ENCODE measurements at places on chromosomes 1 and 21.

DNA sequence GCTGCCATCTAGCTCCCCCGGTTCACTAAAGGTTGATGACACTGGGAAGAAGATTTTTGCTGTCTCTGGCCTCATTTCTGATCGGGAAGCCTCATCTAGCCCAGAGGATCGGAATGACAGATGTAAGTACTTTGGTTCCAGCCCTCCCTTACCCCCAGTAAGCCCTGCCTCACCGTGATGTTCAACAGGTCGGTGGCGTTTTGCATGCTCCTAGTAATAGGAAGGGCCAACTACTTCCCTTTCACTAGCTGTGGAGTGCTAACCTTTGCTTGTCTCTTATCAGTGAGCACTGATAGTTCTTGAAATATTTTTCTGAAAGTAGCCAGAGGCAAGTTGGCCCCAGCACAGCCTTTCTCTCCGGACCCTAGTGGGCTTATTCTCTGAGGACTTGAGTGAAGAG is 7.5 kb downstream of the RNF220 start:
- no peak for DNase-seq

DNA sequence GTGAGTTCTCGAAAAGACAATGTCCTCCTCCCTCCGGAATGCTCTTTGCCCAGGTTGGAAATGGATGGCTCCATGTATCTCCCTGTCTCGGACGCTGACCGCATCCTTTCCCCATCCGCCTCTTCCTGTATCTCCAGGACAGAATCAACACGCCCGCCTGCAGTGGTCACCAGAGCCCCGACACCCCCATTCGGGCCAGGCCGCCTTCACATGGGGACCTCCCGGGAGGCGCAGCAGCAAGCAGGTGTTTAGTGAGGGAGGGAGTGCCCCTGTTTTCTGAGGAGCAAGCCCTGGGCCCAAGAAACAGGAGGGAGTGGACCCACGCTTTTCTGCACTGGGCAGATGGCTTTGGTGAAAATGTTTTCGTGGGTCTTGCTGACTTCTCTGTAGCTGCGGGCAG is 83.5 kb upstream of the TTC34 start:
- no peak for DNase-seq

- DNase-seq, result no peak
Observed at GRCh38 chr1:245330951-245331350, 176.2 kb downstream of the KIF26B start.

- no peak for DNase-seq
Observed at GRCh38 chr1:107991371-107992066, 26.5 kb upstream of the VAV3 start.

DNA sequence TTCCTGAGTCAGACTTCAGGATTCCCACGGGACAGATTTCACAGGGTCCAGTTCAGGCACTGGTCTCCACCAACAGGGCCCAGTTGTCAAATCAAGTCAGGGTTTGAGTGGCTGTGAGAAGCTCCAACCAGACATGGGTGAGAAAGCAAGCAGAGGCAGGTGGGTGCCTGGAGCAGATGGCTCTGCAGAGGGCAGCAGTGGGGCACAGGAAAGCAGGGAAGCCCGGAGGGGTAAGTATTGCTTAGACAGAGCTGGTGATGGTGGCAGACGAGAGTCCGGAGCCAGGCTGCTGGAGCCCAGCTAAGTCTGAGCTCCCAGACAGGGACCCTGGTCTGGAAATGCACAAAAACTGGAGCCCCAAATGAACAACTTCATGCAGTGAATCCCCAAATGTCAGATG is 40.4 kb downstream of the RIMS3 start:
- DNase-seq, result no peak

DNA sequence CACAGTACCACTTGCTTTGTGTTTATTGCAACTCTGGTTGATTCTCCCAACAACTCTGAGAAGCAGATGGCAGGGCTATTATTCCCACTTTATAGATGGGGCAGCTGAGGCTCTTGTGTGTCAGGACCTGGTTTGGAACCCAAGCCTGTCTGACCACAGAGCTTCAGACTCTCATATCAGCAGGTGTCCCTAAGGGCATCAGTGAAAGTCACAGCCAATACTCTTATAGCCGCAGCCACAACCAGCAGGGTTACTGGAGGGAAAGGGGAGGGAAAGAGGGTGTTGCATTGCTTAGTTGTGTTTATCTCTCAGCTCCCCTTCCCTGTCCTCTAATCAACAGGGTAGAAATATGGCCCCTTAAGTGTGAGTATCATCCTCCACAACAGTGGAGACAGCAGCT is 304.0 kb downstream of the RRAGC start:
- DNase-seq, result no peak

DNA sequence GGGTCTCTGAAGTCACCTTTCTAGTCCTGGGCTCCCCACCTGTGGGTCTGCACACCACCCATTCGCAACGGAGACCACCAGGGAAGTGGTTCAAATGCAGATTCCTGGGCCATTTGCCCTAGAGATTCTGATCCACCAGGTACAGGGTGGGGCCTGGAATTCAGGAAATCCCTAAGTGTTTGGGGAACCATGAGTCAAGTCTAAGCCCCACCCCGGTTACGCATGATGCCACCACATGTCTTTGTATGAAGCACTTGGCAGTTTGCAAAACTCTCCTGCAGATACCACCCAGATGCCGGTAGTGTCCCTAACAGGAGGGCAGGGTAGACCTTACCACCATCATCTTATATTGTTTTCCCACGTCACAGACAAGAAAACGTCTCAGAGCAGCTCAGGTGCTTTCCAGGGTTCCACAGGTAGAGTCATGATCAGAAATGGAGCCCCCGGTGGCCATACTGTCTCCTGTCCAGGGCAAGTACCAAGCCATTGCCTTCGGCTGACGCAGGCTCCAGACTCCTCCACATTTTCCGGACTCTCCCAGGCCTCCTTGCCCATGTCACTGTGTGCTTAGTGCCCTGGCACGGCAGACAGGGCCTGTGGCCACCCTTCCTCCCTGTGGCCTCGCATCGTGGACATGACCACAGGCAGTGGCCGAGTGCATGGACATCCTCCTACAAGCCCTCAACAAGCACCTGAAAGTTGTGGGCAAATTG is 89.2 kb upstream of the TMEM51 start:
- DNase-seq, result no peak

DNA sequence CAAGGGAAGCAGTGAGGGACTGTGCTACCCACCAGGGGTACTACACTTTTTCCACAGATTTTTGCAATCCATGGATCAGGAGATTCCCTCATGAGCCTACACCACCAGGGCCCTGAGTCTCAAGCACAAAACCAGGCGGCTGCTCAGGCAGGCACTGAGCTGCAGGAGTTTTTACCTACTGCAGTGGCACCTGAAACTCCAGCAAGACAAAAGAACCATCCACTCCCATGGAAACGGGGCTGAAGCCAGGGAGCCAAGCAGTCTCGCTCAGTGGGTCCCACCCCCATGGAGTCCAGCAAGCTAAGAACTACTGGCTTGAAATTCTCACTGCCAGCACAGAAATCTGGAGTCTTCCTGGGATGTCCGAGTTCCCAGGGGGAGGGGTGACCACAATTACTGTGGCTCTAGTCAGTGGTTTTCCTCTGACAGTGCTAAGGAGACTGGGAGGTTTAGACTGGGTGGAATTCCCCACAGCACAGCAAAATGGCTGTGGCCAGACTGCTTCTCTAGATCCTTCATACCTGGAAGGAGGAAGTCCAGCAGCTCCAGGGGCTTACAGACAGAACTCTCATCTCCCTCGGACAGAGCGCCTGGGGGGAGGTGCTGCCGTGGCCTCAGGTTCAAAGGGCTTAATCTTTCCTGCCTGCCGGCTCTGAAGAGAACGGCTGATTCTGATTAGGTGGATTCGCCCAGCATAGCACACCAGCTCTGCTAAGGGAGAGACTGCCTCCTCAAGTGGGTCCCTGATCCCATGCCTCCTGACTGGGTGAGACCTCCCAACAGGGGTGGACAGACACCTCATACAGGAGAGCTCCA is 437.8 kb downstream of the LTN1 start:
- no peak for DNase-seq

DNA sequence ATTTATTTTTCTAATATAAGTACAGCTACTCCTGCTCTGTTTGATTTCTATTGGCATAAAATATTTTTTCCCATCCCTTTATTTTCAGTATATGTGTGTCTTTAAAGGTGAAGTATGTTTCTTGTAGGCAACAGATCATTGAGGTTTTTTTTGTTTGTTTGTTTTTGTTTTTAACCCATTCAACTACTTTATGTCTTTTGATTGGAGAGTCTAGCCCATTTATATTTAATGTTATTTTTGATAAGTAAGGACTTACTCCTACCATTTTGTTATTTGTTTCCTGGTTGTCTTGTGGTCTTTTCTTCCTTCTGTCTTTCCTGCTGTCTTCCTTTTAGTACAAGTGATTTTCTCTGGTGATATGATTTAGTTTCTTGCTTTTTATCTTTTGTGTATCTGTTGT is 285.1 kb upstream of the PROX1 start:
- no peak for DNase-seq

- no peak for DNase-seq
Observed at GRCh38 chr1:204062106-204062505, 10.8 kb upstream of the SOX13 start.

DNA sequence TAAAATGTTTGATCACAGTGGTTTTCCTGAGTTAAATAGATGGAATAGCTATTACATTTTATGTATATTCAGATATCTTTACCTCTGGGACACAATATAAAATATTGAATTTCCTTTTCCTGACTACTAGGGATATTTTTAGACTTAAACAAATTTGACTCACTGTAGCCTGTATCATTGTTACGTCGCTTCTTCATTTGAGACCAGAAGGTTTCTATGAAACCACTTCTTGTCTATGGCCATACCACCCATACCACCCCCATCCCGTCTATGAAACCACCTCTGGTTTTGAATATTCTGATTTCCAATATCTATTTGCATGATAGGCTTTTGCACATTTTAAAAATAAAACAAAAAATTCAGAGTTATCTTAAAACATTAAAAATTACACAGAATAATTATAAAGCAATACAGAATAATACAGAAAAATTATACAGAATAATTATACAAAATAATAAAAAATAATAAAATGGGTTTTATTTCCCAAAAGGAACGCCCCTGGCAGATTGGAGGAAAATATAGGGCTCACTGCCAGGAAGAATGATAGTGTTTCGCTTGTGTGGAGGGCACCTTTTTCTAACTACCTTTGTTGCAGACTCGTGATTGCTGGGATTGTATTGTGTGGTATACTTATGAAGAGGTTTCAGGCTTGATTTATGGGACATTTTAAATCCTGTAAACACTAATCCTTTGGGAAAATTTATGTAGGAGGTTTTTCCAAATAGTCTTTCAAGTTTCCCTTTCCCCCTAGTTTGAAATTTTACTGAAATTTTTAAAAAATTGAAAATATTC is 4.7 kb downstream of the SPEN start:
- no peak for DNase-seq

- DNase-seq, result no peak
Observed at GRCh38 chr1:58287894-58288623, 258.5 kb downstream of the OMA1 start.

- DNase-seq, result no peak
Observed at GRCh38 chr1:11158720-11159321, 30.3 kb upstream of the ANGPTL7 start.

GRCh38 chr1:33986390-33987095 is 122.7 kb downstream of the HMGB4 start:
- no peak for DNase-seq

DNA sequence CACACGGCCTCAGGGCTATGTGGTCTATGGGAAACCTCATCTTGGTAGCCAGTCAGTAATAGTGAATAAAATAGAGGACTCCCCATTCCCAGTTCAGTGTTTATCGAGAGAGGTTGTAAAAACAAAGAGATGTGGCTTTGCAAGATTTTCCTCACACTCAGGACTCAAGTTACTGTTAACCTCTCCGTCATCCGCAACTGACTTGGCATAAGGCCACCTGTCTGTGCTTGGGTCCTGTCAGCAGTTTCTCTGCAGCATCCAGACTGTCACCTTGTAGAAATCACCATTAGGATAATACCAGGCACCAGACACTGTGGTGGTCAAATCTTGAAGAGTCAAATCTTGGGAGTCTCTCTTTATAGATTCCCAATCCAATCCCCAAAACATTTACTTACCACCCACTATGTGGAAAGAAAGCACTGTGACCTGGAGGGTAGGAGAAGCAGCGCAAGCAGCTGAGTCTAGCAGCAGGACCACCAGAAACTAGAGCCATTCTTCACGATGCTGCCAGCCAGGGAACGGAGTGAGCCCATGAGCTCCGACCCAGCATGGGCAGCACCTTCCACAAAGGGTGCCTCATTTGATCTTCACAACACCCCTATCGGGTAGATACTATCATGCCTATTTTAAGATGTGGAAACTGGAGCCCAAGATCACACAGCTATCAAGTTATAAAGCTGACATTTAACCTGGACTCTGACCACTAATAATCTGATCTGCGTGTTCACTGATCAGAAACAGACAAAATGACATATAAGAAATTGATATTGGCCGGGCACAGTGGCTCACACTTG is 5.6 kb upstream of the GPR25 start:
- DNase-seq, result no peak

DNA sequence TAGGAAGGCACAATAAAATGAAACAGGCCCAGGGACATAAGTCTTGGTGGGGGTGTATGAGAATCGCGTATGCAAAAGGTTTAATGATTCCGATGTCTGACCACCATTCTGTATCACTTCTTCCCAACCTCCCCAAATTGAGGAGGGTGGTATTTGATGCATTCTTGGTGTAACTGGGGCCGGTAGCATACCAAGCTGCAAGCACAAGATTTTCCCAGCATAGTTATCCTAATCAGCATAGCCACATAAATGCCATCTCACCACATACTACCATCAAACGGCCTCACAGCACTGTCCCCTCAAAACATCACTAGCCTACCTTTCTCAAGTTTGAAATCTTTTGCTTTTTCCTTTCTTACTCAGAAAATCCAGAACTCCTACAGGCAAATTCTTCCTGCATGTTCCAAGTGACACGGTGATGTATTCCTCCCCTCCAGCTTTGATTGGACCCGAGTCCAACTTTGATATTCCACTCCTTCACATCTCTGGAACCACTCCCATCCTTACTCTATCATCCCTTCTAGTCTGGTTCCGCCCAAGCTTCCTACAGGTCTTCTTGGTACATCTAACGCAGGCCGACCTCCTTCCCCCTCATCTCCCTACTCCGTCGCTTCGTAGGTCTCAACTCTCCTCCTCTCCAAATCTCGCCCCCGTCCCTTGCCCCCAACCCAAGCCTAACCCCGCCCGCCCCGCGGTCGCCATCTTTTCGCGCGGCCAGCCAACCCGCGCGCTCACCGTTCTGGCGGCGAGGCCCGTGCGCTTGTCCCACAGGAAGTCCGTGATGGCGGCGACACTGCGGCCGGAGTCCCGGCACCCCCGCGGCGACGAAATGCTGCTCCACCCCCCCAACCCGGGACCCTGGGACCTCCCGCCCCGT is 600 bp downstream of the CLK2 start:
- DNase-seq, result no peak
